ENCODE measurements at places on chromosomes 2 and 18. TPM values are rescaled to one million over a fixed set of nuclear protein-coding genes. Genes with fewer than 3 reads are reported as not detected.

- peaks cover 36% of the 10 kb centered on the region for H3K4me1 ChIP-seq
- DNase-seq: no peak
- H3K4me3 ChIP-seq: no peak overlapping the region
These were observed 94.6 kb downstream of the LDLRAD4 start for GRCh38 chr18:13313006-13313686.

- H3K27ac ChIP-seq: peak overlapping the region; percentile 94
- peak; percentile 24 for DNase-seq
- H3K4me1 ChIP-seq: peaks cover 35% of the 10 kb centered on the region
- H3K4me3 ChIP-seq: peak overlapping the region; percentile 82
- H3K27me3 ChIP-seq: no peaks in the 10 kb centered on the region
These were observed 5.2 kb downstream of the ZFP36L2 start for GRCh38 chr2:43221124-43221762.

GRCh38 chr2:208798698-208799097, 392.1 kb downstream of the PTH2R start:
- no peaks in the 10 kb centered on the region for H3K27me3 ChIP-seq
- H3K27ac ChIP-seq: no peak overlapping the region
- DNase-seq: no peak
- H3K4me3 ChIP-seq: no peak overlapping the region

DNA sequence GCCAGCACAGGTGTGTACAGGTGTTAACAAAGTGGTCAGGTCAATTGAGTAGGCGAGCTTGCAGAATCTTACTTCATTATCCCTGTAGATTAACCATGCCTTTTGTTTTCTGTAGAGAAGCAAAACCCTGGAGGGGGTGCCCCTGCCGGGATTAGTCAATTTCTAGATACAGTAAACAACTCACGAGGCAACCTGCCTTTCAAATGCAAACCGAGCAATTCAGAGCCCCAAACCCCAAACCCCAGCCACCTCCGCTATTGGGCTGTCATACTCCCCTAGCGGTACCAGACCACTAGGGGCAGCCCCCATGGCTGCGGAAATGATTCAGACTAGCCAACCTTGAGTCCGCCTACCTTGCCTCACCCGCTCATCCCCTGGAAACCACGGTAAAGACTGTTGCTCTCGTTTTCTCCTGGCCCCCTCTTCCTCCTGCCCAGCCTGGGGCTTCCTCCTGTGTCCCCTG, 61.4 kb upstream of the KIF5C start:
- H3K4me1 ChIP-seq: peaks cover 20% of the 10 kb centered on the region
- DNase-seq: peak; percentile 41
- no peaks in the 10 kb centered on the region for H3K36me3 ChIP-seq

DNA sequence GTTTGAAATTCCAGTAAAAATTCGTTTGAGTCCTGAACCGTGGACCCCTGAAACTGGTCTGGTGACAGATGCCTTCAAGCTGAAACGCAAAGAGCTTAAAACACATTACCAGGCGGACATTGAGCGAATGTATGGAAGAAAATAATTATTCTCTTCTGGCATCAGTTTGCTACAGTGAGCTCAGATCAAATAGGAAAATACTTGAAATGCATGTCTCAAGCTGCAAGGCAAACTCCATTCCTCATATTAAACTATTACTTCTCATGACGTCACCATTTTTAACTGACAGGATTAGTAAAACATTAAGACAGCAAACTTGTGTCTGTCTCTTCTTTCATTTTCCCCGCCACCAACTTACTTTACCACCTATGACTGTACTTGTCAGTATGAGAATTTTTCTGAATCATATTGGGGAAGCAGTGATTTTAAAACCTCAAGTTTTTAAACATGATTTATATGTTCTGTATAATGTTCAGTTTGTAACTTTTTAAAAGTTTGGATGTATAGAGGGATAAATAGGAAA, 80.7 kb downstream of the ACSL3 start:
- no peak overlapping the region for H3K27ac ChIP-seq
- no peaks in the 10 kb centered on the region for H3K27me3 ChIP-seq
- no peak overlapping the region for H3K4me3 ChIP-seq
- no peak for DNase-seq
- H3K36me3 ChIP-seq: peaks cover 40% of the 10 kb centered on the region

Gene MFSD2B
- total RNA-seq: not detected

Gene RAMP1
- 13.1 TPM for total RNA-seq

Gene SIX3
- total RNA-seq: 0.25 TPM

Gene LRRC30
- total RNA-seq: not detected

Gene NT5C1B
- total RNA-seq: not detected
